Stimulated activated CD4-positive, alpha-beta T cell treated with anti-CD3 and anti-CD28 coated beads, Interleukin-1b, Interleukin-23, amount 100 ng/mL, for 4 hours (primary cell): ENCODE measurements at places on chromosomes 12 and 14.

- DNase-seq = no peak
Measured at GRCh38 chr12:51124504-51124903, 41.1 kb upstream of the CSRNP2 start.

DNA sequence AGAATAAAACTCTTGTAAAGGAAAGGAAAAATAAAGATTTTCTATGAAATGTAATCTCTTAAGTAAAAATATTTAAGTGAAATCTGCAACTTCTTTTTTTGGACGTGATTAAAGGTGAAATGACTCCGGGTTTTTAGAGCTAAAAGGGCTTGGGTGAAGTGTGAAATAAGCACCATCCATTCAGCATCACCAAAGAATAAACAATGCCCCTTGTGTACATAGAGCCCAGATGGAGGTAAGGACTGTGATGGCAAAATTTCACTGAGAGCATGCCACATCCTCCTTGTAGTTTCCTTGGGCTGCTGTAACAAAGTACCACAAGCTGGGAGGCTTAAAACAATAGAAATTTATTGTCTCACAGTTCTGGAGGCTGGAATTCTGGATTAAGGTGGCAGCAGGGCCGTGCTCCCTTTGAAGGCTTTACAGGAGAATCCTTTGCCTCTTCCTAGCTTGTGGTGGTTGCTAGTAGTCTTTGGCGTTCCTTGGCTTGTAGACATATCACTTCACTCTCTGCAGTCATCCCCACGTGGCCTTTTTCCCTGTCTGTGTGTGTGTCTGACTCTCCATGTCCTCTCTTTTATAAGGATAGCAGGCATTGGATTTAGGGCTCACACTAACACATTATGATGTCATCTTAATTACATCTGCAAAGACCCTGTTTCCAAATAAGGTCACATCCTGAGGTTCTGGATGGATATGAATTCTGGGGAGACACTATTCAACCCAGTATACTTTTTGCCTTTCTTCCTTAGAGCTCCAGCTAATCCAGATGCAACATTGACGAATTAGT, 24.2 kb downstream of the ZNF664 start:
- no peak for DNase-seq

GRCh38 chr12:12903642-12904609, 12.6 kb downstream of the GPRC5A start:
- no peak for DNase-seq

- no peak for DNase-seq
Measured at GRCh38 chr14:28088125-28088524, 678.5 kb upstream of the FOXG1 start.

DNA sequence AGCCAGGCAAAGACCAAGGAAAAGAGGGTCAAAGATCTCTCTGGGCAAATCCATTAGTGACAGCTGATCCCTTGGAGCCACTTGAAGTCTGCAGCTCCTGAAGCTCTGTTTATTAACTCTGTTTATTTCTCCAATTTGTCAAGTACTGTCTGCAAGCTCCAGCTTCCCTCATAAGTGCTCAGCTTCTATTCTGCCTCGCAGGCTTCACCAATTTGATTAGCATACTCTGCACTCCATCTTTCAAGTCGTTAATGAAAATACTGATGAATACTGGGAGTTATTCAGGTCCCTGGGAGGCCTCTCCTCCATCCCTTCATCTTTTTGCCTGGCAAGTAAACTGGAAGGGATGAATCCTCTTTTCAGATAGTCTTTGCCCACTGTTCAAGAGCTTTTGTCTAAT, 54.3 kb downstream of the TTC9 start:
- DNase-seq = no peak
